SW 1271 (cell line): ENCODE measurements at places on chromosomes 13 and 19.

GRCh38 chr13:19794631-19795030, 11.9 kb upstream of the PSPC1 start:
- no peak for DNase-seq

GRCh38 chr13:96672016-96672415, 322.3 kb downstream of the OXGR1 start:
- DNase-seq, result no peak

DNA sequence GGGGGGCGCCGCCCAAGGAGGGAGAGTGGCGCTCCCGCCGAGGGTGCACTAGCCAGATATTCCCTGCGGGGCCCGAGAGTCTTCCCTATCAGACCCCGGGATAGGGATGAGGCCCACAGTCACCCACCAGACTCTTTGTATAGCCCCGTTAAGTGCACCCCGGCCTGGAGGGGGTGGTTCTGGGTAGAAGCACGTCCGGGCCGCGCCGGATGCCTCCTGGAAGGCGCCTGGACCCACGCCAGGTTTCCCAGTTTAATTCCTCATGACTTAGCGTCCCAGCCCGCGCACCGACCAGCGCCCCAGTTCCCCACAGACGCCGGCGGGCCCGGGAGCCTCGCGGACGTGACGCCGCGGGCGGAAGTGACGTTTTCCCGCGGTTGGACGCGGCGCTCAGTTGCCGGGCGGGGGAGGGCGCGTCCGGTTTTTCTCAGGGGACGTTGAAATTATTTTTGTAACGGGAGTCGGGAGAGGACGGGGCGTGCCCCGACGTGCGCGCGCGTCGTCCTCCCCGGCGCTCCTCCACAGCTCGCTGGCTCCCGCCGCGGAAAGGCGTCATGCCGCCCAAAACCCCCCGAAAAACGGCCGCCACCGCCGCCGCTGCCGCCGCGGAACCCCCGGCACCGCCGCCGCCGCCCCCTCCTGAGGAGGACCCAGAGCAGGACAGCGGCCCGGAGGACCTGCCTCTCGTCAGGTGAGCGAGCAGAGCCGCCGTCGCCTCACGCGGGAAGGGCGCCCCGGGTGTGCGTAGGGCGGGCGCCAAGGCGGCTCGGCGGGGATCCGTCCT, at the start of gene RB1:
TSS of gene RB1 (plus strand) at position 393 of the 784 bp plus-strand sequence. CDS start at position 555, 162 bp downstream.
- DNase-seq, result peak; percentile 74

- DNase-seq, result no peak
These were observed 187.2 kb downstream of the EFNB2 start for GRCh38 chr13:106348075-106348840.

DNA sequence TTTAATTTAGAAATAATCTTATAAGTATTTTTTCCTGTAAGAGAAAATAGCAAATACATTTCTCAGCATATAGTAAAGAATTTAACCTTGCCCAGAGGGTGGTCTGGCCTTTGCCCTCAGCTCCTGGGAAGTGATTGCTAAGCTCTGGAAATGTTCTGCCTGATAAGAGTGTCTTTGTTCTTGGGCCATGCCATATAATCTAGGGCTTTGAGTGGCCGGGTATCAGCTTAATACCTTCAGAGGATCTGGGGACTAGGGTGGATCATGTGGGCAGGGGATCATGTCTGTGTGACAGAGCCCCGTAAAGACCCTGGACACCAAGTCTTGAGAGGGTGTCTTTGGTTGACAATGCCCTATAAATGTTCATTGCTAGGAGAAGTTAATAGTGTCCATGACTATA, 1032.4 kb upstream of the MIR17HG start:
- no peak for DNase-seq

- no peak for DNase-seq
These were observed 514 bp downstream of the CEACAM3 start for GRCh38 chr19:41796901-41797300.

DNA sequence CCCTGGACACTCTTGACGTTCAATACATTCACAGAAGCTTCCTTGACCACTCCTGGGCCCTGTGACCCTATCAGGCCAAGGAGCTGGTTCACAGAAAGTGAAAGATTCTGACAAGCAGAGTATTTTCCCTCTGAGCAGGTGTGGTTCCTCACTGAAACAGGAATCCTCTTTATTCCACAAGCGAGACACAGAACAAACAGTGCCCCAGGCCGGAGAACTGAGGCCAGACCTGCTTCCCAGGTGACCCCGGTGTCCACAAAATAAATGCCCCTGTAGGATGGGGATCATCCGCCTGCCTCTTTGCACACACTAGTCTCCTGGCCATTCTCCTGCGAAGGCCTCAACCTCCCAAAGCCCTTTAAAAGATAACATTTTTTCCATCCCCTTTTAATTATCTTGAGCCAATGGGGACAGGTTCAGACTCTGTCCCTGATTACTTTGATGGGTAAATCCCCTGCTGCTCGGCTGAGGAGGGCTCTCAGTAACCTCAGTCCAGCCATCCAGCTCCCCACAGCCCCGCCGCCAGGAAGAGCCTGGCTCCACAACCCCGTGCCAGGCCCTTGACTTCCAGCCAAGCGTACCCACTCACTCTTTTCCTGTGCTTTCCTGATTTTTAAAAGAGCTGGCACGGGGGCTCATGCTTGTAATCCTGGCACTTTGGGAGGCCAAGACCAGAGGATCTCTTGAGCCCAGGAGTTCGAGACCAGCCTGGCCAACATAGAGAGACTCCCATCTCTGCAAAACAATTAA, 129.1 kb downstream of the FOXO1 start:
- no peak for DNase-seq

GRCh38 chr13:75798353-75799255, 162.5 kb downstream of the LMO7 start:
- DNase-seq, result peak; percentile 6

DNA sequence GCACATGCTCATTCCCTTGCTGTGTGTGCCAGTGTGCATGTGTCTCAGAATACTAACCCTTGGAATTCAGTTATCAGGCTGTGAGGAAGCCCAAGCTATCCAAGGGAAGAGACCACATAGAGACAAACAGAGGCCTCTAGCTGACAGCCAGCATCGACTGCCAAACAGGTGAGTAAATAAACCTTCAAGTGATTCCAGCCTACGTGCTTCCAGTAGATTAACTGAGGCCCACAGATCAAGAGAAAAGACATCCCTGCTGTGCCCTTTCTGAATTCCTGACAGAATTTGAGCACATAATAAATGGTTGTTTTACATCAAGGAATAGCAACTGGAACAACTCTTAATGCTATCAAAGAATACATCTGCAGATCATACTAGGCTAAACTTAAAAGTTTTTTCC, 17.5 kb downstream of the ZC3H13 start:
- DNase-seq, result no peak

DNA sequence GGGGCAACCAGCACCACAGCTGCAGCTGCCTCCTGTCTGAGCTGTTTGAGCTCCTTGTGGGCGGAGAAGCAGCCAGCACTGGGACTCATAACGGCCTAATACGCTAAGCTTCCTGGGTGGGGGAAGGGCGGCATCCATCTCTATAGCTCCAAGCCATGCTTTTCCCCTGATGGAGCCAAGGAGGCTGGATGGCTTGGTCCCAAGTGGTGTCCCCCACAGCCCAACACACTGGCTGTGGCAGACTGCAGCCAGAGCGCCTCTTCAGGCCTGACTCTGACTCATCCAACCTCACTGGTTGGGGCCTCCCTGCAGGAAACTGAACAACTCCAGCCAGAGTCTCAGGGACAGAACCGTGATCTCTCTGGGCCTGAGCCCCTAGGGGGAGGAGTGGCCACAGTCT, 537.3 kb downstream of the SUCLA2 start:
- DNase-seq, result no peak

GRCh38 chr13:78602561-78603239, 652 bp downstream of the POU4F1 start:
- DNase-seq, result no peak

DNA sequence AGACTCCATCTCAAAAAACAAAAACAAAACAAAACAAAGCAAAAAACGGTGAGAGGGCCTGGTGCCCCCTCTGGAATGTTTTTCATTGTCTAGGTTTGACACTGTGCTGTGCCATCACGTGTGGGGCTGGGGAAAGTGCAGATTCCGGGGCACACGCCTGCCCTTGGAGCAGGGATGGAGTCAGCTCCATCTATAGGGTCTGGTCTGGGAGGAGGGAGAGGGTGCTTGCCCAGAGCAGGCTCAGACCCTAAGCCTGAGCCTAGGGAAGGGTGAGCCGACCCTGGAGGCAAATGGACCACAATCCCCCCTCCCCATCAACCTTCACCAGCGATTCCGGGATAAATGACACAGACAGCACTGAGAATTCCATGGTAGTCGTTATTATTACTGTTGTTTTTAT, 10.9 kb upstream of the ZBTB32 start:
- no peak for DNase-seq

DNA sequence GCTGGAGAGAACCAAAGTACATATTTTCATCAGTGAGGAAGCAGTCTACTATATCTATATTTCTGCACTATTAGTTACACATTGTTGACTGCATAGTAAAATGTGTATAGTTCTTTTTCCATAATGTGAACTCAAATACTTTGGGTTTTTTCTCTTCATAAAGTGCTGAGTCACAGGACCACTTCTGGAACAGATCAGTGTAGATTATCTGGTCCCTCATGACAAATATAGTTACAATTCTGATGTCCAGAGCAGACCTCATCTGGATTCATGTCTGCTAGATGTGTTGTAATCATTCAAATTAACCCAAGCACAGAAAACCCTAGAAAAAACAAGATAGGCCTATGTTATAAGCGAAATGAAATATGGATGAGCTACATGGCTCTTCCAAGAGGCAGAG, 171.4 kb downstream of the SUCLA2 start:
- DNase-seq, result no peak

GRCh38 chr19:35618857-35619256, 6.3 kb downstream of the HAUS5 start:
- DNase-seq, result no peak

DNA sequence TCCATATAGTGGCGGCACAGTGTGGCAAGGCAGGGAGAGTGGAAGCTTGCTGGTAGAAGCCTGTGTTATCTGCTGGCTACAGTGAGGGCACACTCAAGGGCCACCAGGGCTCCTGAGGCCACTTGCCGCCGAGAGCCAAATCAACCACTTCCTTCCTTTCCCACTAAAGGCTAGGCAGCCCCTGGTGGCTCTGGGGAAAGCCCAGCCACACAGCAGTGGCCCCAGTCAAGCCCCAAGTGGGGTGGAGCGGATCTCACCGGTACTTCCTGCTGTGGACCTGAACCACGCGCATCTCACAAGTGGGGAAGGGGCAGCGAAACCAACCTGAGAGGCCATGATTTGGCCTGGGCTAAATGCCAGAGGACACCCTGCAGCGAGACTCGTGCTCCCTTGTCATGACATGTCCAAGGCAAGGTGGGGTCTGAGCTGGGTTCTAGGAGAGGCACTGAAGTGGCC, 21.9 kb upstream of the SLC35E1 start:
- no peak for DNase-seq

GRCh38 chr13:51233117-51233826, 11.1 kb downstream of the FAM124A start:
- no peak for DNase-seq

DNA sequence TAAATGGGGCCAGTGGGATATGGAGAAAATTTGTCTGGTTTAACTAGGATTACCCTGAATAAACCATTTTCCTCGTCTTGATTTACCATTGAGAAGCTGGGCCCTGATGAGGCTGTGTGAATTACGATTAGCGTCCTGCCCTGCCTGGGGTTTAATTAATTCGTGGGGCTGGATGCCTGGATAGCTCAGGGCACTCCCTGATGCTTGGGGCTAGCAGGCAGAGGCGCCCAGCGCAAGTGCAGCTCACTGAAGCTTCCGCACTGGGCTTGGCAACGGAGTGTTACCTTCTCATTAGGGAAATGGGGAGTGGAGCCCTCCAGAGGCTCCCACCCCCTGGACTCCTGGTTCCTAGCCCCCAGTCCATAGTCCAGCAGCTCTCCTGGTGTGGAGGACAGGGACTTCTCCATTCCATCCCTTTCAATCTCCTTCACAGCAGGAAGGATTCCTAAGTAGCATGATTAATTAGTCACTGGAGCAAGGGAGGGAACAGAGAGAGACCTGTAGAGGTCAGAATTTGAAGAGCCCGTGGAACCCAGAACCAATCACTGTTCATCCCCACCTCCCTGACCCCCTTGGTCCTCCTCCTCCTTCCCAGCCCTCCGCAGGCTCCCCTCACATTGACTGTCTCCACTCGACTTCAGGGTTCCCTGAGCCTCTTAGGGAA, 107.2 kb downstream of the UQCRFS1 start:
- no peak for DNase-seq

DNA sequence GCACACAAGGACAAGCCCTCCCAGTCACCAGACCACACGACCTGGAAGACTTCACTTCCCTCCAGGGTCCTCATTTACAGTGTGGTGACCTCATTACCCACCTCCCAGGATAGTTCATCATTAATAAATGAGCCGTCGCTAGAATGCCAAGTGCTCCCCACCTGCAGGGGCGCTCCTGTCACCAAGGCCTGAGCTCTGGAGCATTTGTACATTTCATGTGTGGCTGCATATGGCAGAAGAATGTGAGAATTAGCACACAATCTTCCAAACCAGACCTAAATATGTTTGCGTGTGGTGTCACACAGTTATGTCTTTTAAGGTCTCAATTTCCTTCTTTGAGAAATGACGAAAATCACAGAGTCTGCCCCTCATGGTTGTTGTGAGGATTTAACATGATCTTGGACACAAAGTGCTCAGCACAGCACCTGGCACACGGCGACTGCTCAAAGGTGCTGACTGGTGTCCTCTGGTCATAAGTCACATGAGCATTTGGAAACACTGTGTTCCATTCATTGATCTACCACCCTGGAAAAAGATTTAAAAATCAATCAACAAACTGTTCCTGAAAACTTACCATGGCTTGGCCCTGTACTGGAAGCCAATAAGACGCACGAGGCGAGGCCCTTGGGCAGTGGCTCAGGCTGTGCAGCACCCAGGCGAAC, 150.6 kb upstream of the SPACA7 start:
- DNase-seq, result no peak

DNA sequence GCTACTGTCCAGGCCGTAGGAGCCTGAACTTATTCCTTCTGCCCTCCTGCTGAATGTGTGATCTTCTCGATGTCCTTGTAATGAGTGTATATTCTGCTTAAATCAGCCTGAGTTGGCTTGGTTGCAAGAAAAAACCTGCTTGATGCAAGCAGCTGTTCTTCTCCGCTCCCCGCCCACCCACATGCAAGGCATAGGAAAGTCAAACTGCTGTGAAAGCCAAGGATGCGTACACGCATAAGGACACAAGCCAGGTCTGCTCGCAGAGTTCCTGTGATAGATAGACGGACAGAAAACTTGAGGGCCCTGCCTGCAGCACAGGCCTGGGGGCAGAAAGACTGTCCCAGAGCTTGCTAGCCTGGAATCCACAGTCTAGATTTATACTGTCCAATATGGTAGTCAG, 101.1 kb downstream of the DNAJC15 start:
- no peak for DNase-seq
